Bronchial epithelial cell (primary cell): ENCODE measurements at places on chromosomes 7 and 10. TPM values are rescaled to one million over a fixed set of nuclear protein-coding genes. Genes with fewer than 3 reads are reported as not detected.

TMEM236 gene
- total RNA-seq: under 0.01 and 0.26 TPM in 2 replicates

KIAA1217 gene
- total RNA-seq: 3.4 and 4.9 TPM in 2 replicates

AQP1 gene
- total RNA-seq: under 0.01 TPM in 1 of 2 replicates, not detected in the other

DPP6 gene
- not detected in 2 replicates for total RNA-seq

RNF148 gene
- 0.26 TPM in 2 replicates for total RNA-seq

EPHB6 gene
- under 0.01 and 0.77 TPM in 2 replicates for total RNA-seq

GRB10 gene
- total RNA-seq: 65.9 and 67.7 TPM in 2 replicates

STEAP4 gene
- total RNA-seq: 3.5 and 3.9 TPM in 2 replicates

LRRC4 gene
- under 0.01 and 0.64 TPM in 2 replicates for total RNA-seq

KLF14 gene
- total RNA-seq: under 0.01 TPM in 1 of 2 replicates, not detected in the other

STEAP1 gene
- total RNA-seq: 10.0 and 12.7 TPM in 2 replicates

SPDYE2 gene
- total RNA-seq: not detected in 2 replicates

AKR1C4 gene
- not detected in 2 replicates for total RNA-seq

CHN2 gene
- total RNA-seq: 0.53 TPM in 1 of 2 replicates, not detected in the other

SMKR1 gene
- total RNA-seq: 0.26 and 1.3 TPM in 2 replicates

OR2A7 gene
- total RNA-seq: 0.53 and 1.7 TPM in 2 replicates

ASZ1 gene
- not detected in 2 replicates for total RNA-seq

CYP3A7 gene
- not detected in 2 replicates for total RNA-seq

AASS gene
- total RNA-seq: 8.6 and 12.4 TPM in 2 replicates

AP5Z1 gene
- 24.5 and 25.5 TPM in 2 replicates for total RNA-seq

GNAT3 gene
- not detected in 2 replicates for total RNA-seq

C10orf53 gene
- not detected in 2 replicates for total RNA-seq

HABP2 gene
- total RNA-seq: not detected in 2 replicates

OR2A42 gene
- not detected in 2 replicates for total RNA-seq

FGL2 gene
- under 0.01 and 0.53 TPM in 2 replicates for total RNA-seq

LAMB1 gene
- 70.0 and 75.8 TPM in 2 replicates for total RNA-seq

TRIM50 gene
- not detected in 2 replicates for total RNA-seq

FEZF1 gene
- total RNA-seq: not detected in 2 replicates

PRPS1L1 gene
- not detected in 2 replicates for total RNA-seq
